ENCODE measurements at places on chromosomes 1 and 21.

DNA sequence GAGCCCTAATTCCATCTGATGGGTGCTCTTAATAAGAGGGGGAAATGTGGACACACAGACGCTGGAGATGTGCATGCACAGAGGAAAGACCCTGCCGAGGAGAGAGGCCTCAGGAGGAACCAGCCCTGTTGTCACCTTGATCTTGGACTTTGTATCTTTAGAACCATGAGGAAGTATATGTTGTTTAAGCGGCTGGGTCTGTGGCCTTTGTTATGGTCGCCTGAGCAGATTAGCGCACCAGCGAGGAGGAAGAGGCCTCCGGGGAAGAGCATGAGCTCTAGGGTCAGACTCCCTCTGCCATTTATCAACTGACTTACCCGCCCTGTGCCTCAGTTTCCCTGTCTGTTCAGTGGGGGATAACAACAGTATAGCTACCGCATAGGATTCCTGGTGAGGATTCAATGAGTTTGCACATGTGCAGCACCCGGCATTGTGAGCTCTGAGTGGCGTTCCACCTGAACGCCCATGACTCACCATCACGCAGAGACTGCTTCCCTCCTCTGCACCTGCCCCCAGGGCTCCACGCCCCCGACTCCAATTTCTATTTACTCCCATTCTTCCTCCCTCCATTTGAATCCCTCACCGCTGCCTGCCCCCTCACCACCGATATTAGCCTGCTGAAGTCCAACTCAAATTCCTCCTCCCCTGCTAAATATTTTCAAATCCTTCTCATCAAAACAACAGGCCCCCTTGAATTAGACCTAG lies 67.2 kb downstream of the ATP5PO start:
- DNase-seq, result no peak

DNA sequence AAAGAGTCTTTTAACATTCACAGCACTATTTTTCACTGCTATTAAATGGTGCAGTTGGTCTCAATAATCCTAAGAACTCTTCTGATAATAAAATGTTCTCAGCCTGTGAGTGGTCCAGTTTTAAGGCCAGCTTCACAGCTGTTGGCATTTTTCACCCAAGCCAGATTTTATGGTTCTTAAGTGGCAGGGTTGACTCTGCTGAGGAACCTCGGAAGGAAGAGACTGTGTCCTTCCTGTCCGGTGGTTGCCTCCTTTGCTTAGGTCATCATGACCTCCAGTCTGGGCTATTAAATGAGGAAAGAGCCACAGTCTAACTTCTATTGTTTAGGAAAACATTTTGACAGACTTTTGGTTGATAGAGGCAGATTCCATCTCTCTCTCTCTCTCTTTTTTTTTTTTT lies 112.5 kb upstream of the SERBP1 start:
- no peak for DNase-seq

- DNase-seq, result no peak
Measured at GRCh38 chr1:89125240-89125912, 538 bp downstream of the GBP2 start.

DNA sequence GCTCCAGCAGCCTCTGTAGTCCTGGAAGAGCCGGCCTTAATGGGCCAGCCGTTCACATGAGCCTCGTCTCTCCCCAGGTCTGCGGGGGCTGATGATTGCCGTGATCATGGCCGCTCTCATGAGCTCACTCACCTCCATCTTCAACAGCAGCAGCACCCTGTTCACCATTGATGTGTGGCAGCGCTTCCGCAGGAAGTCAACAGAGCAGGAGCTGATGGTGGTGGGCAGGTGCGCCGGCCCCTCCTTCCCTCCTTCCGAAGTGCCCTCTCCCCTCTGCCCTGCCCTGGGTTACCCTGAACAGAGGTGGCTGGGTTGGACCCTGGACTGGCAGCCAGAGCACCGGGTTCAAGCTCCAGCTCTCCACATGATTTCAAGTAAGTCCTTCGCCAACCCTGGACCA lies 13.1 kb downstream of the SLC5A9 start:
- no peak for DNase-seq

GRCh38 chr1:109280862-109281261 lies 2.1 kb downstream of the PSRC1 start:
- no peak for DNase-seq

GRCh38 chr1:9078752-9079500 lies 9.5 kb upstream of the SLC2A5 start:
- no peak for DNase-seq

- DNase-seq, result no peak
Measured at GRCh38 chr1:228277491-228278431, 69.9 kb downstream of the OBSCN start.

DNA sequence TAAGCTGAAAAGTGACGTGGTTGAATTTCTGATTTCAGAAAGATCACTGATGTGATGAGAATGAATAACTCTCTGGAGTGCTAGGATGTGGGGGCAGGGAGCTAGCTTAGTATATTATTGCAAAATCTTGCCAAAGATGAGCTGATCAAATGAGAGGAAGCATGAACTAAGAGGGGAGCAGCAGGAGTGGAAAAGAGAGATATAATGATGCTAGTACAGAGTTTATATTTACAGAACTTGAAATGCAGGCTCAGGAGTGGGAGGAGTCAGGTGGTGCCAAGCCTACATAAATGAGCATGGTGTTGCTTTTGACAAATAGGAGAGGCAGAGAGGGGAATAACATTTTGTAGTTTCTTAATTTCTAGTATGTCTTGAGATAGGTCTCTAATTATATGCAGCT lies 38.1 kb upstream of the NBL1 start:
- no peak for DNase-seq

All from neural progenitor cell (in vitro differentiated cells).